ENCODE measurements at places on chromosomes 7 and 10.

- no peak for DNase-seq
These were observed 76.2 kb upstream of the UNC5B start for GRCh38 chr10:71136036-71136721.

GRCh38 chr10:86047588-86047987, 319.0 kb downstream of the GRID1 start:
- DNase-seq: no peak

DNA sequence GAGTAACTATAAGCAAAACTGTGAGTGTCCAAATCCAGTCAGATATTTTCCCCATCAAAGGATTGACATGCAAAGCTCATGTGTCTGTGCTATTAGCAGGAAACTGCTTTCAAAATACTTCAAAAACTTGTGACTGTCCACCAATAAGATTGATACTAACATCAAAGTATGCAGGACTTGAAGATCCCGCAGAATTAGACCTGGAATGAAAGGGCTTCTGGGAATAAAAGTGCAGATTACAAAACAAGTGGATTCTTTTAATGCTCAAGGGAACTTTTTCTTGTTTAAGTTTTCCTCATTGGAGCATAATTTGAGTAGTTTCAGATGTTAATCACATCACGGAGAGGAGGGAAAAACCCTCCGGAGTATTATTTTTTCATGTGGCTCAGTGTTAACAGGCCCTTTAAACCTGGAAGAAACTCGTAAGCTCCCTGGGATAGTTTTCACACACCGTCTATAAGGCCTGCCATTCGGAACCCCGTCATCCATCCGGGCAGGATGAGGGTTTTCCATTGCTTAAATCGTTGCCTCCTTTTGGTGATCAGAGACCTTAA, 33.9 kb upstream of the MKX start:
- no peak for DNase-seq

DNA sequence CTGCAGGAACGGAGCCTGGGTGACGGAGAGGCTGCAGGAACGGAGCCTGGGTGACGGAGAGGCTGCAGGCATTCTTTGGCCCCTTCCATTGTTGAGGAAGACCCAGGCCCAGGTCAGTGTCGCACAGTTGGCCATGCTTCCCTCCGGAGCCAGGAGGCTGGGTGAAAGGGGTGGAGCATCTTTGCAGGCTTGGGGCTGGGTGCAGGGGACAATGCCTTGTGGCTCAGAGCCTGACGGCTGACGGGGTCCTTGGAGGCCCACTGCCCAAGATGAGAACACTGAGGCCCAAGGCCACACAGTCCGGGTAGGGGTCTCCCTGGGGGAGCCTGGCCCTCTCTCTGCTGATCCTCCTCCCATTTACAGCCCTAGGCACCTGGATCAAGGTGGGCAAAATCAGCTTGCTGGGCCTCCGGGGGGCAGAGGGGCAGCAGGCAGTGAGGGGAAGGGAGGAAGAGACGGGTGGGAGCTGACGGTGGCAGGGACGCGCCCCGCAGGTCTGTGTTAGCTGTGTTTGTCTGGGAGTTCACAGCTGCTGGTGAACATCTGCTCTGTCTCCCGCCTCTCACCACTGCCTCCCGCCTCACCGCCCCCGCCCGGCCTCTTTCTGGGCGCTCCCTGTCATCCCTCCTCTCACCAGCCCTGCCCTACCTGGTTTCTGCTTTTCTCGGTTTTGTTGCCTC, 30.6 kb upstream of the PCBD1 start:
- DNase-seq: no peak

DNA sequence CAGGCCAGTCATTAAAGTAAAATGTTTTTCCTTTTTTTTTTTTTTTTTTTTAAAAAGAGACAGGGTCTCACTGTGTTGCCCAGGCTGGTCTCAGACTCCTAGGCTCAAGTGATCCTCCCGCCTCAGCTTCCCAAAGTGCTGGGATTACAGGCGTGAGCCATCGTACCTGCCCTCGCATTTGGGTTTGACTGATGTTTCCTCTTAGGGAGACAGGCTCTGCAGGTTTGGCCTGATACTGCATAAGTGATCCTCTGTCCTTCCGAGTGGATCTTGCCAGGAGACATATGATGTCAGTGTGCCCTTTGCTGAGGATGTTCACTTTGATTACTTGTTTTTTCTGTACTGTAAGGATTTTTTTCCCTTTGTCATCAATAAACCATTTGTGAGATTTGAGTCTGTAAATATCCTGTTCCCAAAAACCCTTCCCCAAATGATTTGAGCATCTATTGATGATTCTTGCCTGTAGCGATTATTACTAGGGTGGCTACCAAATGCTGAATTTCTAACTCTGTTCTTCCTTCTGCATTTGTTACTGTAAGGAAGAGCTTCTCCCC, 19.7 kb downstream of the LIMK1 start:
- DNase-seq: no peak

DNA sequence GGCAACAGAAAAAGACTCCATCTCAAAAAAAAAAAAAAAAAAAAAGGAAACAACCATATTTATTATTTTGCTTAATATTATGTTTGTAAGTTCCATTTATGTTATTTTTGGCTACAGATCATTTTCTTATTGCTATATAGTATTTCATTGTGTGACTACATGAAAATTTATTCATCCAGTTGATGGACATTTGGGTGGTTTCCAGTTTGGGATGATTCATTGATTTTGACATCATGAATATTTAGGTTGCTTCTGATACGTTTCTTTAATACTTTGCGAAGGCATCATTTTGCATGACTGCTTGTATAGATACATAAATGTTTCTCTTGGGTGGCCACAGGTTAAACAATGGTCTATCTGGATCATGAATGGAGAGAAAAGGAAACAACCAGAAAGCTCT, 2.0 kb upstream of the NPSR1 start:
- DNase-seq: no peak

- no peak for DNase-seq
These were observed 56.6 kb upstream of the CALD1 start for GRCh38 chr7:134722786-134723322.

GRCh38 chr7:16656141-16656540, 10.2 kb downstream of the BZW2 start:
- DNase-seq: no peak

GRCh38 chr10:27192284-27192683, 37.1 kb downstream of the MASTL start:
- no peak for DNase-seq

DNA sequence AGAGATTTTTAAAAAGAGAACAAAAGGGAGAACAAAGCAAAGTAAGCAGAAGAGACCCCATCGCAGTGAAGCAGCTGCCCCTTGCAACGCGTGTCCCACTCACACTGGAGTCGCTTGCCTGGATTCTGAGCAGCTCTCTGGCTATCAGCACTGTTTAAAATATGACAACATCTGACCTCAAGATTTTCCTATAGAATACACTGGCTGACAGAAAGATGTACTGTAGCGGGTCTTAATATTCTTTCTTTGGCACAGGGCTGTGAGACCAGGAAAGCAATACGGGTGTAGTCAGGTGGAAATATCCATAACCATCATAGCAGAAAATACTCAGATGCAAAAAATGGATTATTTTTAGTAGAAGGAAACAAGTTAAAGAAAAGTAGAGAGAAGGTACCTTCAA, 125.7 kb upstream of the TNS3 start:
- DNase-seq: no peak

GRCh38 chr10:53091574-53091973, 319.0 kb upstream of the MBL2 start:
- no peak for DNase-seq

GRCh38 chr10:607545-608185, 81.8 kb downstream of the DIP2C start:
- DNase-seq: no peak

GRCh38 chr10:23779301-23779700, 340.4 kb downstream of the OTUD1 start:
- no peak for DNase-seq

DNA sequence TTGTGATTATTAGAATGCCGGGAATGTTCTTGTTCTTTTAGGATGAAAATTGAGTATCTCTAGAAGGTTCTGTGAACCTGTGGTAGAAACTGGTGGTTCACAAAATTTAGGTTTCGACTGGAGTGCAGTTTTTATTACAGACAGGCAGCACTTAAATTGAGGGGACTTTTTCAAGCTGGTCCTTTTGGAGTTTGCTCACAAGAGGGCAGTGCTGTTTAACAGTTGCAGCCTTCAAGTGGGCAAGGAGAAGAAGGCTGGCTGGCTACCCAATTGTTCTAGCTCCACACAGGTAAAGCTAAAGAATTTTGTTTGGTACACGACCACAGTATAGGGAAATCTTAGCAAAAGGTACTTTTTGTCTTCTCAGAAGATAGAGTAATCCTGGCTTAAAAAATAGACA, 233.6 kb downstream of the SNX13 start:
- no peak for DNase-seq

- DNase-seq: no peak
These were observed 88.3 kb downstream of the ARMH3 start for GRCh38 chr10:101967713-101968112.

DNA sequence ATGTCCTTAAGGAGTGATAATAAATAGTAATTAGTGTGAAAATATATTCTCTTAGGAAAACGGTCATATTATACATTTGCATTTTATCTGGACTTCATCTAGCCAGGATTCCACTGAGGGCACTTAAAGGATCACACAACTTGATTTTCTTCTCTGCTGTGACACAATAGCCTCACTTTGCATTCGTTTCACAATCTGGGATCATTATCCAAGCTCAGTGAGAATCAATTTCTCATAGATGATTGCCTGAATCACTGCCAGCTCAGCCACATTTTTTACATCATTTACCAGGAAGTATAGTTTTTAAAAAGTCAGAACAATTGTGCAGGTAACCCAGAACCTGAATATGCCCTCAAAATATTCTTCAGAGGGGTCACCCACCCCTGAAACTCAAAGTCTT, 68.9 kb downstream of the PTPRZ1 start:
- no peak for DNase-seq

GRCh38 chr10:11789306-11789705, 33.9 kb upstream of the PROSER2 start:
- no peak for DNase-seq

- no peak for DNase-seq
These were observed 44.4 kb downstream of the FOXI2 start for GRCh38 chr10:127781412-127781811.

DNA sequence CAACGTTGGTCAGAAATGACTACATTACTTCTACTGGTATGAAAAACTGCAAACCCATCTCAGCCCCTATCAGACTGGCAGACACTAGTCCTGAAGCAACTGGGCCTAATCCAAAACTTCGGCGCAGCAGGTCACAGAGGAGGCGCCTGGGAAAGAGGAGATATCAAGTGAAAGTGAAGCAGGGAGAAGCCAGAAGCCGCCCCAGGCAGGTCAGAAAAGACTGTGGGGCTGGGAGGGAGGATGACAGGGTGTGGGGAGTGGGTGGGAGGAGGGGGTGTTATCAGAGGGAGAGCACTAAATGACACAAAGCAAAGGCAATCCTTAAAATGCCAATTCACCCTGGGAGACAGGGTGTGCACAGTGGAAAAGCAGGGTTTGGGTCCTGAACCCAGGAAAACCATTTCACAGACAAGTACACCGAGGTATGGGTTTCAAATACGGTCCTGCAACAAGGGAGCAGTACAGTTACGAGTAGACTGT, 731 bp downstream of the CHCHD3 start:
- DNase-seq: no peak

DNA sequence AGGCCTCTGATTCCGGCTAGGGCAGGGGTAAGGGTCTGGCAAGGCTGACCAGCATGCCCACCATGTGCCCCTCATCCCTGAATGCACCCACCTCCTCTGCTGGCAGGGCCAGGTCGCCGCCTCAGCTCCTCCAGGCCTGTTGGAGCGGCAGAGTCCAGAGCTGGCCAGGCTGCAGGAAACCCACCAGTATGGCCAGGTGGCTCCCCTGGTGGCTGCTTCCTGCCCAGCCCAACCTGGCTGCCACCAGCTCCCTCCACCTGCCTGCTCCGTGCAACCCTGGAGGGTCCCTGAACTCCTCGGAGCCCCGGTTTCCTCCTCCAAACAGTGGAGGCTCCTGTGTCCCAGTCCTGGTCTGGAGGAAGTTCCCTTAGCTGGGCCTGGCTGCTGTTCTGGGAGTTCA, 39.6 kb downstream of the MICALL2 start:
- no peak for DNase-seq

GRCh38 chr7:154857240-154857639, 145.7 kb downstream of the PAXIP1 start:
- no peak for DNase-seq

- peak; percentile 53 for DNase-seq
These were observed 19.8 kb downstream of the RGR start for GRCh38 chr10:84264611-84265141.

GRCh38 chr7:444606-445005, 75.0 kb downstream of the PDGFA start:
- DNase-seq: no peak

- DNase-seq: no peak
These were observed 139.4 kb downstream of the GNAT3 start for GRCh38 chr7:80372415-80372814.

GRCh38 chr7:123645516-123645915, 10.2 kb upstream of the LMOD2 start:
- no peak for DNase-seq

- DNase-seq: no peak
These were observed 24.5 kb downstream of the TRDMT1 start for GRCh38 chr10:17177014-17177413.

- DNase-seq: no peak
These were observed 116.8 kb downstream of the GRID1 start for GRCh38 chr10:86249794-86250193.

- DNase-seq: no peak
These were observed 28.0 kb downstream of the ITGB1 start for GRCh38 chr10:32930036-32930435.

GRCh38 chr7:158705234-158705850, 738 bp upstream of the NCAPG2 start:
- no peak for DNase-seq

DNA sequence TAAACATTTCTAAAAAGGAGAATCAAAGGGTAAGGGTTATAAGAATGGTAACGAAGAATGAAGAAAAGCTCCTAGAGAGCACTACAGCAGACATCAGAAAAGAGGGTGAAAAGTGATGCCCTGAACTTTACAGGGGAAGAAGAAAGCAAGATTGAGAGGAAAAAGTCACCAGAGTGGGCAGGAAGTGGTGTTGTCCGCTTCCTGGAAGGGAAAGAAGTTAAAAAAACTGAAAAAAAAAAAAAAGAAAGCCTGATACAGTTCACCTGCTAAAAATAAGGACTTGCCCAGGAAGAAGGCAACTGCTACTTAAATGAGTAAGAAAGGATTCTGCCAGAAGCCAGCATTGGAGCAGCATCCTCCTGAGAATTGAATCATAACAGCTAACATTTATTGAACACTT, 330.1 kb upstream of the PHF14 start:
- no peak for DNase-seq

GRCh38 chr7:31811650-31812461, 124.8 kb downstream of the PPP1R17 start:
- no peak for DNase-seq

DNA sequence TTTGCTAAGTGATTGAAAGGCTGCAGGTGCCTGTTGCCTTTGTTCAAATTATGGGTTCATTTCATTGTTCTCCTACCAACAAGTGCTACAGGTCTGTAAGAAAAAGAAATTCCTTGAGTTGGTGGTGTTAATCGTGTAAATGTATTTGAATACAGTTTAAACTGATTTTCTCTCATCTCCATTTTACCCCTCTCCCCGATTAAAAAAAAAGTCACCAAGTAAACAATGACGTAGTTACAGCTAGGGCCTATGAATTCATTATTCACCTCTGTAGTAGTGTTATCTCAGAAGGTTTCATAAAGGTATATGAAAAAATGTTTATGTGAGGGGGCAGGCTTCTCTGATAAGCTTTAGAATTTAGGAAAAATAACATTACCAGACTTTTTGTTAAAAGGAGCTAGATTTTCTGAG, 1.1 kb downstream of the REEP3 start:
- DNase-seq: no peak

Measured in stimulated activated CD8-positive, alpha-beta memory T cell treated with anti-CD3 and anti-CD28 coated beads, Interleukin-2, amount 100 ng/mL, for 1 hour (primary cell).